ENCODE measurements at places on chromosomes 7 and 10.

- no peak for DNase-seq
Observed at GRCh38 chr10:48284811-48285210, 10.3 kb upstream of the FRMPD2 start.

- DNase-seq = no peak
Observed at GRCh38 chr10:12583891-12584595, 234.7 kb downstream of the CAMK1D start.

GRCh38 chr10:22685926-22686325 lies 28.5 kb downstream of the PIP4K2A start:
- no peak for DNase-seq

DNA sequence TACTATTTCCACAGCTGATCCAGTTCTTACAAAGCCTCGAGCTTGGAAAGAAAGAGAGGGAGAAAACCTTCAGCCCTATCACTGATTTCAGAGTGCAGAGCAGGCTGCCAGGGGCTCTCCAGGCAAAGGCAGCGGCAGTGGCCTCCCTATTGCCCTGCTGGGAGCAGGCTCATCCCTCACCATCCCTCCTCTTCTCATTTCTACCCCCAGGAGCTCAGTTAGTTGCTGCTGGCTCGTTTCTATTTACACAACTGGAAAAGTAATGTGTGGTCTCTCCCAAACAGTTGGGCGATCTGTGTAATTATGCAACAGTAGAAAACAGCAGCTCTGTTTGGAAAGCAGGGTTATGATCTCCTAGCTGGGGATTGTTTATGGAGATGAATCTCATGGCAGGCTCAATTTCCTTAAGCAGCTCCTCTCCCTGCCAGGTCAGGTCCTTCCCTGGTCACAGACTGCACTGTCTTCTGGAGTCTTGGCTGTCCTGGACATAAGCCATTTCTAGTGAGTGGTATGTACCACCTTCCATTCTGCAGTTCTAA lies 28.7 kb upstream of the TNS3 start:
- DNase-seq = no peak

GRCh38 chr7:14095233-14095950 lies 105.9 kb upstream of the ETV1 start:
- no peak for DNase-seq

DNA sequence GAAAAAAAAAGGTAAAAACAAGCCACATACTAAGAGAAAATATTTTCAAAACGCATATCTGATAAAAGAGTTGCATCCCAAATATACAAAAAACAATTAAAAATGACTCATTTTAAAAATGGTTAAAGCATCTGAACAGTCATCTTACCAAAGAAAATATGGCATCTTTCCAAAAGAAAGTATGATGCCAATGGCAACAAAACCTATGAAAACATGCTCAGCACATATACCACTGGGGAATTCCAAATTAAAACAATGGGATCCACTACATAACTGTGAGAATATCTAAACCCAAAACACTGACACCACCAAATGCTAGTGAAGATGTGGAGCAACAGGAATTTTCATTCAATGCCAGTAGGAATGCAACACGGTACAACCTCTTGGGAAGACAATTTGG lies 39.3 kb downstream of the VSTM2A start:
- DNase-seq = no peak

GRCh38 chr7:92988051-92988450 lies 129.7 kb downstream of the SAMD9 start:
- no peak for DNase-seq

DNA sequence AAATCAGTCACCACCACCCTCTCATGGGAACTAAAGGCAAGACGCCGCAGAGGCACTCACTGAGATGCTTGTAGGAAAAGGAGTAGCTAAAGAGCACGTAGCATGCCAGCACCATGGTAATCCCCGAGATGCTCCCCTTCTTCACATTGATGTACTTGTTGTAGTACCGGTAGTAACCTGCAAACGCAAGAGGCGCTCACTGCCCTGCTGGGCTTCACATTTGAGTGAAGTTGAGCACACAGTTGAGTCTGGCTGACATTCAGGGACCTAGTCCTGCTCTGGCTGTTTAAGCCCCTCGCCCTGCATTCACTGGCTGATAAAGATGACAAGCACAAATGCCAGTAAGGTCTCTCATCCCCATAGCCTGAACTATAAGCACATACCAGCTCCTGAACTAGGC lies 6.9 kb downstream of the ATP5MF start:
- no peak for DNase-seq

Measured in stimulated activated CD8-positive, alpha-beta memory T cell treated with anti-CD3 and anti-CD28 coated beads, Interleukin-15, amount 100 ng/mL, for 4 hours (primary cell).